ENCODE measurements at places on chromosomes 3 and 15.

DNA sequence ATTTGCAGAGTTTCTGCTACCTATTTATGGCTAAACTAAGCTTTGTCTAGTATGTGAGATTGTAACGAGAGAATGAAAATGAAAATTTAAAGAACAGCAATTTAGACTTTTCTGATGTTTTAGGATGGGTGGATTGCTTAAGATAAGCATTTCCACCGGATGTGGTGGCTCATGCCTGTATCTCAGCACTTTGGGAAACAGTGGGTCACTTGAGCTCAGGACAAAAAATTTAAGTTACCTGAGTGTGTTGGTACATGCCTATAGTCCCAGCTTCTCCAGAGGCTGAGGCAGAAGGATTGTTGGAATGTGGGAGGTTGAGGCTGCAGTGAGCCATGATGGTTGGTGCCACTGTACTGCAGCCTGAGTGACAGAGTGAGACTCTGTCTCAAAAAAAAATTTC is 3.3 kb downstream of the PPP4R2 start:
- no peak for DNase-seq

DNA sequence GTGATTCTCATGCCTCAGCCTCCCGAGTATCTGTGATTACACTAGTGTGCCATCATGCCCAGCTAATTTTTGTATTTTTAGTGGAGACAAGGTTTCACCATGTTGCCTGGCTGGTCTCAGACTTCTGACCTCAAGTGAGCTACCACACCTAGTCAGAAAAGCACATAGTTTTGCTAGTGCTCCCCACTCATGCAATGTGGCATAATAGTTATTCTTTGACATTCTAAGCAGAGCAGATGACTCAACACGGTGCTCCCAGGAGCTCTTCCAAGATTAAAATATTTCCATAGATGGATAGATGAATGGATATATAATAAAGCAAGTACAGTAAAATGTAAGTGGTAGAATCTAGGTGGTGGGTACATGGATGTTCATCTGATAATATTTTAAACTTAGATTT is 53.1 kb upstream of the GK5 start:
- DNase-seq = no peak

DNA sequence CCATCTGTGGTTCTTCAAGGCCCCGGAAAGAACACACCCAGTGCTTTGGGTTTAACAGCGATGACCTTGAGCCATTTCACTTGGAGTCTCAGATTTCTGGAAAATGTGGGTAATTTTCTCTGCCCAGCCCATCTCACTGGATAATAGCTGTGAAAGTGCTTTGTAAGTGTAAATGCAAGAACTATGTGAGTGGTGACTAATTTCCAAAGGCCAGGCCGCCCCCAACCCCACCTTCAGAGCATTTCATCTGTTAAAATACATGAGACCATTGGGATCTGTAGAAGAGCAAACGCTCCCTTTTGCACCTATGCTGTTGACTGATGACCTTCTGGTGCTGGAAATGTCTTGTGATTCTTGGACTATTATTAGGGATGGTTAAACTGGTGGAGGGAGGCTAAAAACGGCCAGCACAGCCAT is 196.8 kb upstream of the LPP start:
- no peak for DNase-seq

GRCh38 chr3:127493924-127494646 is 96.4 kb downstream of the TPRA1 start:
- DNase-seq = no peak

GRCh38 chr3:44105571-44105970 is 136.1 kb upstream of the TOPAZ1 start:
- no peak for DNase-seq
